Brain pericyte (primary cell): ENCODE measurements at places on chromosomes 2 and 18.

GRCh38 chr18:39806525-39806924, 2148.5 kb upstream of the PIK3C3 start:
- no peak for DNase-seq

DNA sequence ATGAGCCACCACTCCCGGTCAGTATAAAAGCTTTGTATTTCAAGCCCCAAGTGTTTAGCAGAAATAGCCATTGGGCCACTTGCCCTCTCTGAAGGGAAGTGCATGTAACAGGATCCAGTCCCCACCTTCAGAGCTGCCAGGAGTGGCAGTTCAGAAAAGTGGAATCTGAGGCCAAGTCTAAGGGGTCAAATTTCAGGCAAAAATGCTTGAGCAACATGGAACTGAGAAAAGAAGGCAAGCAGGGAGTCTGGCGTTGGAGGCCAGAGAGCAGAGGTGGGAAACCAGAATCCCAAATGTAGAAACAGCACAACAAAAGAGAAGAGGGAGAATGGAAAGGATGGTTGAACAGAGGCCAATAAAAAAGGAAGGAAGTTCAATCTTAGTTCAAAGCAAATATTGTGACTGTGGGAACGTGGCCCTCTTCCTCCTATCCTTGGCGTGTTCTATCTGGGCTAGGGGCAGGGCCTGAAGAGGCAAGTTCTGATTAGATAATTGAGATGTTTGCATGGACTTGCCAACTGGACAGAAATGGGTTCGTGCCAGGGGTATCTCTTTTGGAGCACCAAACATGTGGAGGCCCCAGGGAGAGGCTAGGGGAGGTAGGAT, 102.2 kb downstream of the AP1S3 start:
- no peak for DNase-seq

- no peak for DNase-seq
These were observed 263.5 kb upstream of the SIX2 start for GRCh38 chr2:45272549-45273265.

DNA sequence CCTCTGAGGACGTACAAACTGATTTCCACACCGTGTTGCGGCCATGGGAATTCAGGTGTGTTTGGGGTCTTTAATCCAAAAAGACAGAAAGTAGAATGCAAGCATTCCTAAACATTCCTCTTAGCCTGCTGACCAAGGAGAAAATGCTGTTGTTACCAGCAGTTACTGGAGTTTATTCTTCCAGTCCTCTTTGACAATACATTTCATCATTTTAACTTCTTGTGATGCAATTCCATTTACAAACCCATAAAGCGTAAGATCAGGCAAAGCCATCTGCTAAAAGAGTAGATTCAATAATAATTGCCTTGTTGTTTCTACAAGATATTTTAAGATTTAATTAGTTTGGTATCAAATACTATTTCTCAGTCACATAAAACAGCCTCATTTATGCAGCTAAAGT, 32.7 kb downstream of the SPIRE1 start:
- DNase-seq = no peak

DNA sequence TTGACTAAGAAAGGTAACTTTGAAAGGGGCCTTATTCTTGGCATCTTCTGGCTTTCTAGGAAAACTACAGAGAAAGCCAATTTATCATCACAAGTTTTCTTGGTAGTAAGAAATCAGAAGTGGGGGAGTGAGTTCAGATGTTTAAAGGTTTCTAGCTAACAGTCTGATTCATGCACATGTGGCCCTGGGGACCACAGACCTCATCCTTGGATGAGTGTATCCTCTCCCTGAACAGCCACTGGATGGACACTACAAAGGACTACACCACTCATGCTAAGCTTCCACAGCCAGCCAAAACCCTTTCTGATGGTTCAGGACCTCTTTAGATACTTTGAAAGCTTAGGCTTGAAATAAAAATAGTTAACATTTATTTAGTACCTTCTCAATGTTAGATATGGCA, 218.3 kb upstream of the STK17B start:
- no peak for DNase-seq

- DNase-seq = no peak
These were observed 453.8 kb upstream of the MC4R start for GRCh38 chr18:60826346-60826745.

DNA sequence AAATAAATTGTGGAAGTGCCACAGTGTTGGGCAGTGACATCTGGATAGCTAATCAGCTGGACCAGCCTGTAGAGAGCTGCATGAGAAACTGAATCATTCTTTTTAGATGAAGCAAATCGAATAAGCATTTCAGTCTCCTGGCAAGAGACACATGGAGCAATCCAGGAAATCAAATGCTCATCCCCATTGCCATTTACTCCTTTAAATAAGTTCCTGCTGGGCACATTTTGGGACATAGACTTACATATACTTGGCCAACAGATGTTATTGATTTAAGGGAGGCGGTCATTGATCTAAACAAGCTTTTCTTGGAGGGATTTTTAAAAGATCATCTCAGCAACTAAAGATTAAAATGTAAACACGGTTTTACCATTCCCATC, 307.1 kb downstream of the STK39 start:
- no peak for DNase-seq

GRCh38 chr18:49884959-49885358, 71.6 kb upstream of the ACAA2 start:
- no peak for DNase-seq

GRCh38 chr2:237407700-237408099, 6.3 kb downstream of the COL6A3 start:
- DNase-seq = no peak

GRCh38 chr2:42794271-42795046, 2.1 kb upstream of the HAAO start:
- DNase-seq = no peak

- DNase-seq = no peak
These were observed 6.9 kb downstream of the ANKRD53 start for GRCh38 chr2:70985283-70985688.

DNA sequence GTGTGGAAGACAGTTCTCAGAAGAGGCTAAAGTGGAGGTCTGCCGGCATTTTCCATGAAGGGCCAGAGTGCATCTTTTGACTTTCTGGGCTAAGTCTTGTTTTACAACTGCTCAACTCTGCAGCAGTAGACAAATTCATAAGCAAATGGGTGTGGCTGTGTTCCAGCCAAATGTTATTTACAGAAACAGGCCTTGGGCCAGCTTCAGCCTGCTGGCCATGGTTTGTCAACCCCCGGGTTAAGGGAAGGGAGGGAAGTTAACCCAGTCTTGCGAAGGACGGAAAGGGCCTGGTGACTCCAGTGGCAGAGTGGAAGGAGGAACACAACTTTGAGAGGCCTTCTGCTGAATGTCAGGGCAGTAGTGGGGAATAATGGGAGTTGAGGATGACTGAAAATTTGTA, 34.3 kb upstream of the NCKAP5 start:
- no peak for DNase-seq

GRCh38 chr18:77517901-77518300, 268.3 kb downstream of the GALR1 start:
- no peak for DNase-seq

DNA sequence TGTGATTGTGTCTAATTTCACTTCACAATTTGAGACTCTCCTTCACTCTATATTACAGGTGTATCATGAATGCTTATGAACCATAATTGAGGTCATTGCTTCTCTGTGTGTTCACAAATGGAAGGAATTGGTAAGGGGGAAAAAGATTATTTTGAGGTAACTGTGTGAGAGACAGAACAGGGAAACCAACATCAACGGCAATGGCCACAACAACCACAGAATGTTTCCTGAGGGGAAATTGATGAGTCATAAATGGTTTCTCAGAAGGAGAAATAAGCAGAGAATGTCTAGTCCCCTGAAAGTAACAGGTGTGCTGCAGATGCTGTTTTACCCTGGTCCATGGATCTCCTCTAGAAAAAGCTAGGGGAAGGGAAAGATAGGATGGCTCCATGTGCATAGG, 361.2 kb upstream of the GALNT5 start:
- DNase-seq = no peak

DNA sequence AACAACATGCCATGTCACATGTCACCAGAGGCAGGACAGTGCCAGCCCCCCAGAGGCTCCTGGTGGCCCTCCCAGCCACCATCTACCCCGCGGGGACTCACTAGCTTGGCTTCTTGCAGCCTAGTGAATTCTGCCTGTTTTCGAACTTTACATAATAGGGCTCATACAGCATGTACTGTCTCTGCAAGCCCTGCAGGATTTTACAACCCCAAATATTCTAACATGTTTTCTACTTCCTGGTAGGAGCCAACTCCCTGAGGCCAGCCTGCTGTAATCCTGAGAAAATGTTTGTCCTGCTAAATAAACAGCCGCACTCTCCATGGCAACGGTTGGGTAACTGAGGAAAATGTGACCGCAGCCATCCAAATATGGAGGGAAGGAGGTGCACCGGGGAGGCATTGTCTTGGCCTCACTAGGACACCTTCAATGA, 2.7 kb downstream of the PER2 start:
- DNase-seq = peak; percentile 52

DNA sequence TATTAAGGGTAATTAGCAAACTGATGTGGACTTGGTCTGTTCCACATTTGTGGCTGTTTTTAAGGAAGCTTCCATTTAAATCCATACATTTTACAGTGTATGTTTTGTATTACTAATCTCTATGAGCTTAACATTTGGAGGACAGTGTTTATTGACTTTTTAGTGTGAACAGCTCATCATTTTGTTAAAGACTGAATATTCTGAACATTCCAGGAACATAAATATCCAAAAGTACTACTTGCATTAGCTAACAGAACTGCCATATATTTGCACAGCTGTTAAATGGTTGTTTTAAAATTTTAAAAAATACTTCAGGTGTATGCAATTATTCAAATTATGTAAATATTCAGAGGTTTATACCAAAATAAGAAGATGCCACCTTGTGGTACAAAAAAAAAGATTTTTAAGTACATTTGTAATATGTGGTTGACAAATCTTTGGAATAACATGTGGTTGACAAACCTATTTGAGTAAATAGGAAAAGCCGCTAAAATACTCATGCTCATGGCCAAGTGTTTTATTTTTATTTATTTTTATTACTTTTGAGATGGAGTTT, 439.7 kb upstream of the FANCL start:
- no peak for DNase-seq

GRCh38 chr2:241228081-241228859, 39.8 kb downstream of the ANO7 start:
- no peak for DNase-seq

- no peak for DNase-seq
These were observed 3.3 kb downstream of the CHRNA1 start for GRCh38 chr2:174760845-174761473.

DNA sequence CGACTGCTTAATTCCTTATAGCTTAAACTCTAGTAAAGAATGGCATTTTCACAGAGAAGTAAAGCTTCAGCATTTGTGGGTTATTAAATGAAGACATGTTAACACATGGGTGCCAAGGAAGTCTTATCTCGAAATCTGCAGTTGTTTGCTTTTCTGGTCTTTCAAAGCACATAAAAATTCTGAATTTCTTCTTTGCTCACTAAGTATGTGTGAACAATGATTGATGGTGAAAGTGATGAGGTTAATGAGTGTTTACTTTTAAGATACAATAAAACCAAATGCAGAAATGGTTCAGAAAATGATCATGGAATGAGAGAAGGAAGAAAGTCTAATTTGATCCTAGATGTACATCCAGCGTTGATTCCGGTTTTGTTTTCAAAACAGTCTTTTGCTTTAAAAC, 234.6 kb upstream of the RAB12 start:
- no peak for DNase-seq

DNA sequence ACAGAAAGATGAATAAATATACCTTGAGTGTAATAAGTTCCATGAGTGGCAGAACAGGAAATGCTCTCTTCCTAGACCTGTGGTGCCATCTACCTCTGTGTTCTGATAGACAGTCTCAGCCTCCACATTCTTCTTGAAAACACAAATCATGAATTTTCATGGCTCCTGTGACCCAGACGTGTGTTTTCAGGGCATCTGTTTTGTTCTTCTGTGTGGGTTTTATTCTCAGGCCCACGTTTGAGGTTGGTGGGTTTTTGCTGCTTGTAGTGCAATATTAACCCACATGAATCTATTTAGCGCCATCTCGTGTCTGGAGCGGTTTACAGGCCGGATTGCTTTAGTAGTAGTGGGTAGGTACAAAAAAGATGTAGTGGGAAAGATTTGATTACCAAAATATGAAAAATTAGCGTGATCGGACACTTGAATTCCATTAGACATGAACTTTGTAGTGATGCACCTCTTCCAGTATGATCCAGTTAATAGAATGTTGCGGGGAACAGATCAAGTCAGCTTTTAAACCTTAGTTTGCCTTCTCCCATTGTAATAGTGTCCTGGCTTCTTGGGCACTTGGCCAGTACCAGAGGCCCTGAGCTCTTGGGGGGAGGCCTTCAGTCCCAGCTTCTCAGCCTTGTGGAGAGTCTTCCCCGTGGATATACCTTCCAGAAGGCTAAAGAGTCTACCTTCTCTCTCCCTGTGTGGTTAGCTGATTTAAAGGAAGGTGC, 256.5 kb downstream of the TPGS2 start:
- DNase-seq = no peak

GRCh38 chr2:220956429-220956828, 615.7 kb downstream of the EPHA4 start:
- no peak for DNase-seq

- no peak for DNase-seq
These were observed 86.0 kb upstream of the OTX1 start for GRCh38 chr2:62964671-62965070.

DNA sequence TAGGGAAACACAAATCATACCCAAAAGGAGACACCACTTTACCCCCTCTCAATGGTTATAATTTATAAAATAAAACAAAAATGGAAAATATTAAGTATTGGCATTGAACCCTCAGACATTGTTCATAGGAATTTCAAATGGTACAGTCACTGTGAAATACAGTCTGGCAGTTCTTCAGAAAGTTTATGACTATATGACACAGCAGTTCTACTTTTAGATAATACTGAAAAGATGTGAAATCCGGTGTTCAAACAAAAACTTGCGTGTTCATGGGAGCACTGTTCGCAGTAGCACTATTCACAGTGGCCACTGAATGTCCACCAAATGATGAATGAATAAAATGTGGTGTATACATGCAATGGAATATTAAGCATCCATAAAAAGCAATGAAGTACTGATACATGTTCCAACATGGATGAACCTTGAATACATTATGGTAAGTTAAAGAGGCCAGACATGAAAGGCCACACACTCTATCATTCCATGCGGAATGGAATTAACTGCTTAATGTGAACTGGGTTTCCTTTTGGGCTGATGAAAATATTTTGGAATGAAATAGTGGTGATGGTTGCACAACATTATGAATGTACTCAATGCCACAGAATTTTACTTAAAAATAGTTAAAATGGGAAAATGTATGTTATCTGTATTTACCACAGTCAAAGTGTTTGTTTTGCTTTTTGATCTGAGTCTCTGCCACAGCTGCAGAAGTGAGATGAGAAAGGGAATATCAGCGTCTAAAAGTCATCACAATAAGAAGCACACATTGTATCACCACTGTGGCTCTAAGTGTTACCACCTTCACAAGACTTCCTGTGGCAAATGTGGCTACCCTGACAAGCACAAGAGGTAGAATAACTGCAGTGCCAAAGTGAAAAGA, 864.6 kb downstream of the SUCLG1 start:
- DNase-seq = no peak

- DNase-seq = no peak
These were observed 258.6 kb downstream of the CAMKMT start for GRCh38 chr2:44620189-44620990.
